ENCODE measurements at places on chromosomes 11 and 22.

GRCh38 chr22:47587861-47588577 lies 825.6 kb downstream of the TBC1D22A start:
- DNase-seq, result no peak

DNA sequence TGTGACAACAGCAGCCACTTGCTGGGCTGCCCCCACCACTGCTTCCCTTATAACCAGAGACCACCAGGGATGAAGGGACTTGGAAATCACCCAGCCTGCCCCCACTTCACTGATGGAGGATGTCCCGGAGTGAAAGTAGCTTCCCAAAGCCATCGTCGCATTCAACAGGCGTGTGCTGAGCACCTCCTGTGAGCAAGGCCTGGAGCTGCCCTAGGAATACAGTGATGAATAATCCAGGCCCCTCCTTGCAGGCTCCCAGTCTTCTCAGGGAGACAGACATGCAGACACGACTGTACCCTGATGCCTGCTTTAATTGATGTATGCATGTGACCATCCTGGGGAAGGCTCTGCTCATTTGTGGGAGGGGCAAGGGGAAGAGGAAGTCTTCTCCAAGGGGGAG lies 22.6 kb downstream of the PTPN5 start:
- no peak for DNase-seq

- DNase-seq, result peak; percentile 70
Measured at GRCh38 chr11:105609832-105610781, at the start of gene GRIA4. GRIA4 (plus strand) TSS chr11:105610073; CDS start chr11:105610998, 925 bp downstream.

DNA sequence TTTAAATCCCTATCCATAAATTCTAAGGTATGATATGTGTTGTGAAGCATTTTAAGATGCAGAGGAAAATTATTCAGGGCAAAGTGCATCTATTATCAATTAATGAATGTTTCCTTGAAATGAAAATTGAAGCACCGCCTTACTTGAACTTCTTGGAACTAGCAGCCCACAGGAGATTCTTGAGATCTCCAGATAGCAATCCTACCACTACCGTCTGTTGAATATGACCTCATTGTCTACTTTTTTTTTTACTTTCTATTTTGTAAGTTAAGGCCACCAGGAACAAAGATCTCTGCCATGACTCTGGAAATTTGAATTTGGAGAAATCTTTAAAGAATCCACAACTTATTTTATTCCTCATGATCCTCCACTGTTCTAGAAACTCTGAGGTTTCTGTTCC lies 808.7 kb downstream of the KCNA4 start:
- DNase-seq, result no peak

DNA sequence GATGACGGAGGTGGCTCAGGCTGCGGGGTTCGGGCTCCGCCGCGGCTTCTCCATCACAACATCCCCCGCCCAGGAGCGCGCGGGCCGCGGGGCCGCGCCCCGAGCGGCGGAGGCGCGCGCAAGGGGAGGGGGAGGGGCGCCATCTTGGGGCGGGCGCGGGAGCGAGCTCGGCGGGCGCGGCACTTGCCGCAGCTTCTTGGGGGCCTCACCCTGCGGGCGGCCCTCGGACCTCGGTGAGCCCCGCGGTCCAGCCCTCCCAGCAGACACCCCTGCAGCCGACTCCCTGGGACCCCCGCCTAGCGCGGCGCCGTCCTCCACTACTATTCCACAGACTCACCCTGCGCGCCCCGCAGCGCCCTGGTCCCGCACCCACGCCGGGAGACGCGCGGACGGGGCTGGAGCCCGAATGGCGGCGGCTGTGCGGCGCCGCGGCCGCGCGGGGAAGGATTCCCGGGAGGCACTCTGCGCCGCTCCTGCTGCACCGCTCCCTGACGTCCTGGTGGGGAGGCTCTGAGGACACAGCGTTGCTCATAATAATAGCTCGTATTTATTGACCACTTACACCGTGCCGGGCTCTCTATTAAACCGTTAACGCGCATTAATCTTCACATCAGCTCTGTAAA lies at the start of gene APBB1:
APBB1 (minus strand) TSS at position 86 of the 623 bp plus-strand sequence. CDS start 7,747 bp downstream, outside the sequence.
- peak; percentile 66 for DNase-seq

- no peak for DNase-seq
Measured at GRCh38 chr11:89536926-89537325, 45.8 kb upstream of the NOX4 start.

- DNase-seq, result no peak
Measured at GRCh38 chr11:110455718-110456117, 26.0 kb downstream of the FDX1 start.

GRCh38 chr11:131228378-131228777 lies 142.0 kb upstream of the NTM start:
- no peak for DNase-seq

DNA sequence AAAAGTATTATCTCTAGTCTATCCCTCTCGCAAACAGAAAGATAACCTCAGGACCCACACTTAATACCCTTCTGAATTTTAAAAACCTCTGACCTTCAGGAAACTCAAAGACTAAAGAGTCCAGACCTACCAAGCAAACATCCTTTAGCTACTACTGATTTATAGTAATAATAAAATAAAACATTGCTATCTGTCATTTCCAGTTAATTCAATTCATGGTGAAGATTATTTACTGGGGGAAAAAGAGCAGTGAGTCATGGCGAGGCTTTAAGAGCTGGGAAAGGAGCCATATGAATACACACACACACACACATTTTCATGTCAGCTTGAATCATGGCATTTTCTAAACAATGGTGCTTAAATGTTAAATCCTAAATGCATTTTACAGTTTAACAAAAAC lies 87.1 kb downstream of the FAM76B start:
- DNase-seq, result no peak

- peak; percentile 94 for DNase-seq
Measured at GRCh38 chr11:114215871-114216795, 80.1 kb upstream of the NNMT start.

- DNase-seq, result no peak
Measured at GRCh38 chr22:21455334-21456089, 11.7 kb upstream of the TMEM191C start.

- no peak for DNase-seq
Measured at GRCh38 chr22:36966851-36967540, 52.3 kb downstream of the TST start.

GRCh38 chr11:47980088-47980906 lies at the start of gene PTPRJ:
PTPRJ (plus strand) TSS chr11:47980559; CDS start chr11:47980913, 354 bp downstream.
- peak; percentile 75 for DNase-seq

DNA sequence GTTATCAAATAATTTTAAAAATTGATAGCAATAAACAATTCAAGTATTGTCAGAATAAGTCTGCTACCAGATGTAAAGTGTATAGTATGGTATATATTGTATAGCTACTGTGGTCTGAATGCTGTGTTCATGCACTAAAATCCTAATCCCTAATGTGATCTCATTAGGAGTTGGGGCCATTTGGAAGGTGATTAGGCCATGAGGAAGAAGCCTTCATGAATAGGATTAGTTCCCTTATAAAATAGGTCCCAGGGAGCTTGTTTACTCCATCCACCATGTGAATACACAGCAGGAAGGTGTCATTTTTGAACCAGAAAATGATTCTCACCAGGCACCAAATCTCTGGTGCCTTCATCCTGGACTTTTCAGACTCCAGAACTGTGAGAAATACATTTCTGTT lies 363.0 kb upstream of the CNTN5 start:
- DNase-seq, result no peak

GRCh38 chr22:44482776-44483175 lies 15.3 kb downstream of the RTL6 start:
- DNase-seq, result no peak

DNA sequence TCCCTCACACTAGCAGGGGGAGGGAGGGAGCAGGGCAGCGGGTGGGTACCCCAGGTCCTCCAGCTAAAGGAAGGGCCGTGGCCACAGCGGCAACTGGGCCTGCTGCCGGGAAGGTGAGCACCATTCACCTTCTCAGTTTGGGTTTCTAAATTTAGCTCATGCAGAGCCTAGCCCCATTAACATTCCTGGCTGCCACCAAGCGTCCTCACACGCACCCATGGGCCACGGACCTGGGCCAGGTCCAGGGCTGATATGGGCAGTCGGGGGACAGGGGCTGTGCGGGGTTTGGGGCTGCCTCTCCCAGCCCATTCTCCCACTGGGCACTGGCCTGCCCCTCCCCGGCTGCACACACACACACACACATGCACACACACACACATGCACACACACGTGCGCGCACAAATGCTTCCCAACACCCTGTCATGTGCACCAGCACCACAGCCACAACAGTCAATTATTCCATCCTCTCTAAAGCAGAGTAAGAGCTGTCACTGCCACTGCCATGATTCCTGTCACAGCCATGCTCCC lies 28.7 kb downstream of the SYT7 start:
- no peak for DNase-seq

- DNase-seq, result no peak
Measured at GRCh38 chr11:130675371-130675821, 227.0 kb downstream of the ADAMTS15 start.

GRCh38 chr11:118245936-118246562 lies 6.1 kb downstream of the MPZL3 start:
- no peak for DNase-seq

DNA sequence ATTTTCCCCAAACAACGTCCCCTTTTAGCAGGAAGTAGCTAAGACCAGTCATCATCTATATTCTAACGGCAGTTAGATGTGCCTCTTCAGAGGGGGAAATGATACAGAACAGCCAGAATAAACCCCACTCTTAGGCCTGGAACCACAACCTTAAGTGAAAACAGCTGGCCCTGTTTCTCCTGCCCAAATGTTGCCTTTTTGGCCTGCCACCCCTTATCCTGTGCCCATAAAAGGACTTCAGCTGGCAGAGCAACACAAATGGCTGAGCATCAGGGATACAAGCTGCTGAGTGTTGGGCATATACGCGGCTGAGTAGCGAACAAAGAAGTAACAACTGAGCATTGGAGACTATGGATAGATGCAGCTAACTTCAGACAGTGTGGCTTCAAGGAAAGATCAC lies 1491.4 kb downstream of the LRRC4C start:
- no peak for DNase-seq

GRCh38 chr11:113256431-113257202 lies 57.8 kb upstream of the TTC12 start:
- peak; percentile 14 for DNase-seq

- no peak for DNase-seq
Measured at GRCh38 chr11:2164081-2164480, 3.1 kb upstream of the INS start.

DNA sequence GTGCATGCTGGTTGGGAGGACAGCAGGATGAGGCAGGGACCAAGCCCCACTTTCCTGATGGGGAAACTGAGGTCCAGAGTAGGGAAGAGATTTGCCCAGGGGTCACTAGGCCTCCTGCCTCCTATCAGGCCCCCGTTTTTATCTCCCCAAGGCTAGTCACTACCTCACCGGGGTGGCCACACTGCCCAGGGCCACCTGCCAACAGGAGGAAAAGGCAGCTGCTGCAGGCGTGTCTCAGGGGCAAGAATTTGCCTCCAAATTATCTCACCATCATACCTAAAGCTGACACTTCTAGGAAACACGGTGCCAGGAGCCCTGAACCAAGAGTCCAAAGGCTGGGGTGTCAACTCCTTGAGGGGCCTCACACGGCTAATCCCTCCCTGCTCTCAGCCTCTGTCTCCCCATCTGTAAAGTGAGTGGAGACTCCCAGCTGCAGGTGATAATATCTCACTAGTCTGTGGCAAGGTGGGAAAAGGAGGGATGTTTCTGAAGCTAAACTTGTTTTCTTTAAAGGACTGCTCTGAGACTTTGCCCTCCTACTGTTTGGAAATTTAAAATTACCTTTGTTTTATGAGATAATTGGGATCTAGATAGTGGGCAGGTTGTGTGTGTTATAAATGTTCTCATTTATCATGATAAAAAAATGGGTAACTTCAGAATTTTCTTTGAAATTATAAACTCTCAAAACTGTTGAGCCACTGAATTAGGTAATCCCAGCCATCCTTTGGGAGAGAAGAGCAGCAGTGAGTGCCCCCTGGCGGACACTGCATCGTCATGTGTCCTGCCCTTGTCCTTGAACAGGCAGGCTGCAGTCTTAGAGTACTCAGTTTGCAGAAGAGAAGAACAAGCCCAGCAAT lies 60.0 kb downstream of the MYO7A start:
- DNase-seq, result peak; percentile 78

- peak; percentile 91 for DNase-seq
Measured at GRCh38 chr11:117861151-117862018, 15.1 kb downstream of the FXYD6 start.

GRCh38 chr11:437228-437870 lies 4.5 kb downstream of the ANO9 start:
- no peak for DNase-seq

DNA sequence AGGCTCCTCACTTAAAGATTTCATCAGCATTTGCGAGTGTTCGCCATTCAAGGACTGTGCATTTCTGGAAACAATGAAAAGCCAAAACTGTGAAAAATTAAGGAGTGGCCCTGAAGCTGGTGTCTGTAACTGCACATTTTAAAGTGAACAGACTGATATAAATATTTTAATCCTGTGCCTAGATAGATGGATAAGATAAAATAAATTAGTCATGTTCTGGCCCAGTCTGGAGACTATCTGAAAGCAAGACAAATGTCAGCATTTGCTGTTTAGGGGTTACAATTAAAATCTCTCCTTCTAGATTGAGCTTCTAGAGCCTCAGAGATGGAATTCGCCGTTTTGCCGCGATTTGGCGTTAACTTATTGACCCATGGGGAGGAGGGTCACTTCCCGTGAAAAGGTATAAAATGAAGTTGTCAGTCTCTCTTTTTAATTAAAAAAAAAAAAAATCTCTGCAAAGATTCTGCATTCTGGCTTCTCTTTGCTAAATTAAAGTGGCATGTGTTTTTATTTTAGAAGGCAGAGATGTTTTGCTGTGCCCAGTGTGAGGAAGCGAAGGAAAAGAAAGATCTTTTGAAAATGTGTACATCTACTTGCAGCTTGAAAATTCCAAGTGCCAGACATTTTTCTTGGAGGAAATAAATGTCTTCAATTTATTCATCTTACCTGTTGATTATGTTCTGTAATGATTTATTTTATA lies 79.7 kb upstream of the WNT7B start:
- no peak for DNase-seq

GRCh38 chr11:75597636-75598035 lies 35.6 kb downstream of the SERPINH1 start:
- DNase-seq, result peak; percentile 76

DNA sequence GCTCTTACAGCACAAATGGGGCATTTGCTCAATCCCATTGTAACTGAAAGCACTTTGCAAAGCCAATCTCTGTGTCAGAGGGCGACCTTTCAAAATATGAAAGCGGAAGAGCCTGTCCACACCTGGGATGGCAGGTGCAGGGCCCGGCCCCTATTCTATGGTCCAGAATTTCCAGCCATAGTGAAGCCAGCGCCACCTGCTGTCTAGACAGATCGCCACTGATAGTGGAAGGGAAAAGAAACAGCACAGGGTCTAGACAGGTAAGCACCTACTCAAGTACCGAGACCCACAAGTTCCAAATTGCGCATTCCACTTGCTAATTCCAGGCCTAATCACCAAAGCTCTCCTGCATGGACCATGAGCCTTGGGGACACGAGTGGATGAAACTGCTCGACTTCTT lies 141.4 kb downstream of the NTM start:
- DNase-seq, result peak; percentile 72

- no peak for DNase-seq
Measured at GRCh38 chr11:100612766-100613165, 74.3 kb upstream of the ARHGAP42 start.
